ENCODE measurements at places on chromosomes 13 and 19.

DNA sequence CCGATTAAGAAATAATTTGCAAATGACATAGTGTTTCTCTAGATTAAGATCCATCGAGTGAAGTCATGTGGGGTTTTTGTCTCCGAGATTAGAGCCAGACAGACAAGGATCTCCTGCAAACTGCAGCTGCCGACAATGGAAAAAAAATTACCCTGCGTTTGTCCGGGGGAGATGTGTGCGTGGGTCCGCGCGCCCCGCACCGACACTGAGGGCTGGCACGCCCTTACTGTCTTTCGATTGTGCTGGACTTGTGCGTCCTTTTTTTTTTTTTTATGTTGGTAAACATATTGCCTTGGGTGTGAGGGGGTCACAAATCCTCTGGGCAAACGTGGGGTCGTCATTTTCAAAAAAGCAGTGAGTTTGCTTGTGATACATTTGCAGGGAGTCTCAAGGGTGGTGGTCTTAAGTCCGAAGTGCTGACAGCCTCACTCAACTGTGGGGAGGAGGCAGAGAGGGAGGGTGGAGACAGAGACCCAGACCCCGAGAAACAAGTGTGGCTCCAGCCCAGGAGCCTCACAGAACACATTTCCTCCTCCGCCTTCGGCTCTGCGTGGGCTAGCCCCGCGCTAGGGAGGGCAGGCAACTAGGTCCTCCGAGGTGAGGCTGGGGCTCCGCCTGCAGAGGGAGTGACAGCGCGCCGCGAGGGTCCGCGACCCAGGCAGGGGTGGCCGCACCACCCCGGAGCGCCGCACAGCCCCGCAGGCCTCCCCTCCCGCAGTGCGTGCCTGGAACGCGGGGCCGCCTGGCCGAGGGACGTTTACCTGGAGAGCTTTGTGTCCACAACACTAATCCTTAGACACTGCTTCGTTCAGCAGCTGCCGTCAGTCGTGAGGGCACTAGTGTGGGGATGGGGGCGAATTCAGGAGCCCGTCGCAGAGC, 11.7 kb upstream of the SOX1 start:
- no peak for DNase-seq

DNA sequence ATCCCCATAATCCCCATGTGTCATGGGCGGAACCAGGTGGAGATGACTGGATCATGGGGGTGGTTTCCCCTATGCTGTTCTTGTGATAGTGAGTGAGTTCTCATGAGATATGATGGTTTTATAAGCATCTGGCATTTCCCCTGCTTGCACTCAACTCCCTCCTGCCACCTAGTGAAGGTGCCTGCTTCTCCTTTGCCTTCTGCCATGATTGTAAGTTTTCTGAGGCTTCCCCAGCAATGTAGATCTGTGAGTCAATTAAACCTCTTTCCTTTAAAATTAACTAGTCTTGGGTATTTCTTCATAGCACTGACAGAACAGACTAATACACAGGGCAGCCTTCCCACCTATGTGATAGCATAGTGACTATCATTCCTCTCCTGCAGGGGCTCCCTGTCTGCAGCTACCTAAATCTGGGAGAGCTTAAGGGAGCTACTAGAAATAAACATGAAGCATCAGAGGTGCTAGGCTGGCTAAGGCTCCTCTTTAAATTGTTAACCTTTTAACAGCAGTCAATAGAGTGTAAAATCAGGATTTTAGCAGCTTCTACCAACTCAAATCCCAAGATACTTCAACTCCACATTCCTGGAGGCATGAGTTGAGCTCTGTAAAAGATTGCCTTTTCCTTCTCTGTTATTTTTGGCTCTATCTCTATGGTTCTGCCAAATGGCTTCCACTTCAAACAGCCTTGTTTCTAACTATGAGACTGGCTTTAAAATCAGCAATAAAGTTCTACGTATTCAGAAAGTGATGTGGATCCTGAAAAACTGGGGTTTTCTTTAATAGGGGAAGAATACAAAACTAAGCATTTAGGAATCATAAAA, 112.3 kb downstream of the VWA8 start:
- DNase-seq: no peak

DNA sequence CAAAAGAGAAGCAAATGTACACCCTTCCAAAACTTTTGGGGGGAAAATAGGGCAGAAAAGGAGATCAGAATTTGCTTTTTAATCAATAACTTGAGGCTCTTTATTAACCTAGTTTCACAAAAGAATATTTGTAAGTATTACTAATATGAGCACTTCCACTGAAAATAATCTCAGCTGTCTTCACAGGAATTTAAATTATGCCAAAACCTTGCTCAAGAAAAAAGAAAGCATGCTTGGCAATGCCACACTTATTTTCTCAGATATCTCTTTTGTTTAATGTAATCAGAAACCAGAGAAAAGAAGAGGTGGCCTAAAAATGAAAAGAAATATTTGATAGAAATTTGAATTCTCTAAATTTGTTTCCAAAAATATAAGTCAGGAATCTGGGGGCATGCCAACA, 234.9 kb upstream of the GPC6 start:
- DNase-seq: no peak

DNA sequence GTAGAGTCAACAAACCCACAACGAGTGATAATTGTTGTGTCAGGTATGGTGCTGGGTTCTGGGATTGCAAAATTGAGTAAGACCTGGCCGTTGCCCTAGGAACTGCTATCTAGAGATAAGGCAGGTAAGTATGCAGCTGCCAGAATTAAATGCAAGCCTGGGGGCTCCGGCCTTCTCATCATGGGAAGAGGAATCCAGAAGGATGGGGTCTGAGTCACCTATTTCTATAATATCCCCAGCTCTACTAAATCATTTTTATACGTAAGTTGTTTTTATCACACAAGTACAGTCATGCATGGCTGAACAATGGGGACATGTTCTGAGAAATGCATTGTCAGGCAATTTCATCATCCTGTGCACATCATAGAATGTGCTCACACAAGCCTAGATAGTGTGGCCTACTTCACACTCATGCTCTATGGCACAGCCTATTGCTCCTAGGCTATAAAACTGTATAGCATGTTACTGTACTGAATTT, 203.0 kb downstream of the KLF5 start:
- no peak for DNase-seq

GRCh38 chr13:100875392-100876043, 200.9 kb upstream of the TMTC4 start:
- peak; percentile 25 for DNase-seq

DNA sequence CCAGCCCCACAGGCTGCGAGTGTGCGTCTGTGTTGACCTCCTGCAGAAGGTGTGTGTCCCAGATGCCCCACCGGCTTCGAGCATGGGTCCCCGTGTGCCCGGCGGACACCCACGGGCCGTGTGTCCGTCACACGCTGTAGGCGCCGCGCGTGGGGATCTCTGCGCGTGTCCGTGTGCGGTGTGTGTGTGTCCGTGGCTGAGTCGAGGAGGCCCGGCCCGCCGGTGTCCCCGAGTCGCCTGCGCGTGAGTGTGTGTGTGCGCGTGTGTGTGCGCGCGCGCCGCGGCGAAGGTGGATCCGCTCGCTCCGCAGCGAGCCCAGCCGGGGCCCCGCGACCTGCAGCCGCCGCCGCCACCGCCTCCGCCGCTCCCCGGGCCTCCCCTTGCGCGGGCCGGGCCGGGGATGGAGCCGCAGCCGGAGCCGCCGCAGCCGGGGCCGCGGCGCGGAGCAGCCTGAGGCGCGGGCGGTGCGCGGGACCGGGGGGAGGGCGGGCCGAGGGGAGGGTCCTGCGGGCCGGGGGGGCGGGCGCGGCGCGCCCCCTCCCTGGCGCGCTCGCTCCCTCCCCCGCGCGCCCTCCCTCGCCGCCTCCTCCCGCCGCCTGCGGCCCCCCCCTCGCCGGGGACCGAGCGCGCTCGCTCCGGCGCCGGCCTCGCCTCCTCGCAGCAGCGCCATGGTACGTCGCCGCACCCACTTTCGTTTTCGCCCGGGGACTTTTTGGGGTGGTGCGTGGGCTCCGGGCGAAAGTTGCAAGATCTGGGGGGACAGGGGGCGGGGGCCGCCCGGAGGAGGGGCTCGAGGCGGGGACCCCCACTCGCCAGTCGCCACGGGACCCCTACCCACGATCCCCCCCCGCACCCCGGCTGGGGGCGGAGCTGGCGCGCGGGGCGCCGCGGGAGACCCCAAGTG, 7.1 kb upstream of the NFIC start:
- DNase-seq: peak; percentile 66

DNA sequence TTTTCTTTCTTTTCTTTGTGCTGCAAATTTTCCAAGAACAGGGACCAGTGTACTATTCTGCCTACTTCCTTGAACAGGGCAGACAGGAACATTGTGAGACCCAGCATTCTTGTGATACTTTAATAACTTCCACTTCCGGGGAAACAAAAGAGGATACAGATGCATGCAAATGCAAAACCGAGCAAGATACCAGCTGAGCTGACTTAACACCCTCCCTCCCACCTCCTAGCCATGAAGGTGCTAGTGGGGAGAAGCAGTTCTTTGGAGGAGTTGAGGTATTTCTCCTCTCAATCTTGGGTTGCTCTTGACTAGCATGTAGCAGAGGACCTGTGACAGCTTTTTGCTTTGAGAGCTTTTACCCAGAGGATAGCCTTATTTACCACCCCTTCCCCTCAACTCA, 111.2 kb downstream of the KLF5 start:
- DNase-seq: no peak

- DNase-seq: no peak
Observed at GRCh38 chr19:16615808-16616207, 12.2 kb downstream of the MED26 start.

DNA sequence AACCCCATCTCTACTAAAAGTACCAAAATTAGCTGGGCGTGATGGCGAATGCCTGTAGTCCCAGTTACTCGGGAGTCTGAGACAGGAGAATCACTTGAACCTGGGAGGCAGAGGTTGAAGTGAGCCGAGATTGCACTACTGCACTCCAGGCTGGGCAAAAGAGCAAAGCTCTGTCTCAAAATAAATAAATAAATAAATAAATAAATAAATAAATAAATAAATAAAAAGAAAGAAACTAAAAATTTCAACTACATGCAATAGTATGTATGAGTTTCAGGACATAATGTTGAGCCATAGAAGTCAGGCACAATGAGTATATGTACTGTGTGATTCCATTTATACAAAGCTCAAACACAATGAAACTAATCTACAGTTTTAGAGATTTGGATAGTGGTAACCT, 12.9 kb upstream of the ZNF780A start:
- no peak for DNase-seq

GRCh38 chr19:54532528-54532927, 29.9 kb downstream of the LAIR2 start:
- peak; percentile 62 for DNase-seq

DNA sequence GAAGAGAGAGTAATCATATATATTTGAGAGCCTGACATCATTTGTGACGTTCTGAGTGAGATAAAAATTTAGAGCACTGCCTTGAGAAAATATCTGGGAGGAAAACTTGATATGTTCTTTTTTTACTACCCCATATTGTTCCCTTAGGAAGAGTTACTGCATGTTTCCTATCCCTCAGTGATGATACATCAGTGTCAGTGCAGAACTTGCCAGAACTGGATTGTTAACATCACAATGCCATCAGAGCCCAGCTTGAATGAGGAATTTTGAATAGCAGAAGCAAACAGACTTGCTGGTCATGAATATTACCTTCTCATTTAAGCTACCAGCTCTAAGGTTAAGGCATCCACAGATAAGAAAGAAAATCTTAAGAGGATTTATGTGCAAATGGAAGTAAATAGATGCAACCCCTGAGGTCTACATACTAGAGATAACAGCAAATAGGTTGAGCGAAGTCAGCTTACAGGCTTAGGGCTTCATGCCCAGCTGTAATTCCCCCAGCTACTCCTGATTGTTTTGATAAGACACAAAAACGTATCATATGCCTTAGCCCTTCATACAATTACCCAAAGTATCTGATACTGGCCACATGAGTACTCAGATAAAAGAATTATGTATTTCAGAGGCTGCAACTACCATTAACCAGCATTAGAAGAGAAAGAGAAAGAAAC, 313.7 kb upstream of the ATXN8OS start:
- no peak for DNase-seq

DNA sequence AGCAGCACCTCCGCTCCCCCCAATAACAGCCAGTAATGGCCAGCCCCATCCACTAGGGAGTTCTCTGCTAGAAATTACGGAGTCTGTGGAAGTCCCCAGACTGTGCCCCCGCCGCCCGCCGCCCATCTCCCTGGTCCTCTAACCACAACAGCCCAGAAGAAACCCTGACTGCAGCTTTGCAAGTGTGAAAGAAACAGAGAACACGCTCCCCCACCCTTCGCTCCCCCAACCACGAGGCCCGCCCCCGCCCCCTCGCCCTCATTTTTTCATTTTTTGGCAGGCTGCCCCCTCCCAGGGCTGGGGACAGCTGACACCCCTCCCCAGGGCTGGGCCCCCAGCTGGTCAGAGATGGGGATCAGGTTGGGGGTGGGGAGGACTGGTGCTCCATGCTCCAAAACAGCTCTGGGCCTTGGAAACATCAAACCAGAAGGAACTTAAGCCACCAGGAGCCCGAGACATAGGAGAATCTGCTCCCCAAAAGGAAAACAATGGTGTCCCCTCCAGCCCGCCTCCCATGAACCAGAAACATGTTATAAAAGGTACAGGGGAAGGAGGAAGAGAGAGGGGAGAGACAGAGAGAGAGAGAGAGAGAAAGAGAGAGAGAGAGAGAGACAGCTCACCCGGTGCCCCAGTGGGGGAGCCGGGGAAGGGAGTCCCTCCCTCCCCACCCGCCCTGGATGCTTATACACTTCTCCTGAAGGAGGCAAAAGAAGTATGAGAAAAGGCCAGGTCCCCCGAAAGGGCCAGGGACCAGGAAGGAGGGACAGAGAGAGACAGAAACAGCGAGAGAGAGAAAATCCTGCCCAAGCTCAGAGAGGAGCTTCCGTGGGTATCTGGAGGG, 29.8 kb upstream of the ASF1B start:
- no peak for DNase-seq

DNA sequence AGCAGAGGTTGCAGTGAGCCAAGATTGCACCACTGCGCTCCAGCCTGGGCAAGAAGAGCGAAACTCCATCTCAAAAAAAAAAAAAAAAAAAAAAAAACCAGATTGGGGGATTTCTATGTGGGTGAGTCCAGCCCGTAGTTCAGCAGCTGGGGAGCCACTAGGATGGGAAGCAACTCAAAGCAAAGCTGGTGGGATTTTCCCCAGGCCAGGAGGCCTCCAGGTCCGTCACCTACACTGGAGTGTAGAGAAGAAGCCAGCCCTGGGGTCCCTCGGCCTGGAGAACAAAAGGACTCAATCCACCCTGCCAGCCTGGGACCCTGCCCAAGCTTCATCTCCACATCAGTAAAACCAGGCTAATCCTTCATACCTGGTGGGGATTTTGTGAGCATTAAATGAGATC, 121.3 kb upstream of the CACNA1A start:
- DNase-seq: no peak

DNA sequence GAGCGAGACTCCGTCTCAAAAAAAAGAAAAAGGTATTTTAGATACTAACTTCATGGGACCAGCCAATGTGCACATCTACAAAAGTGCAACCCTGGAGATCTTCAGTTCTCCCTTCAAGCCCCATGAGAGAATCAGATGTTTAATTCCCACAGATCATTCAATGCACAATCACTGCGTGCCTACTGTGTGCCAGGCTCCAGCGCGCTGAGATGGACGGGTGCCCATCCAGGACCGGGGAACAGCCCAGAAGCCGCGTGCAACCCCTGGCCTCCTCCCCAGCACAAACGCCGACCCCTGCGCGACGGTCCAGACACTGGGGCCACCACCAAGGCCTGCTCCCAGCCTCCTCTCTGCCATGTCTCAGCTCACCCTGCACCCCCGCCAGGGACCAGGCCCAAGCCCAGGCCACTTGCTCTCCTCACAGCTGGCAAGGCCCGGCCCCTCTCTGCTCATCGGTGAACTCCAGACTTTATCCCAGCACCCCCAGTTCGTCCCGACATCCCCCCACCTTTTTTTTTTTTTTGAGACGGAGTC, 5.3 kb downstream of the BTBD2 start:
- no peak for DNase-seq

Data from suppressor macrophage treated with lipopolysaccharide for 4 hours (primary cell).